Activated T-cell treated with anti-CD3 and anti-CD28 coated beads for 4 hours (primary cell): ENCODE measurements at places on chromosomes 12 and 14.

DNA sequence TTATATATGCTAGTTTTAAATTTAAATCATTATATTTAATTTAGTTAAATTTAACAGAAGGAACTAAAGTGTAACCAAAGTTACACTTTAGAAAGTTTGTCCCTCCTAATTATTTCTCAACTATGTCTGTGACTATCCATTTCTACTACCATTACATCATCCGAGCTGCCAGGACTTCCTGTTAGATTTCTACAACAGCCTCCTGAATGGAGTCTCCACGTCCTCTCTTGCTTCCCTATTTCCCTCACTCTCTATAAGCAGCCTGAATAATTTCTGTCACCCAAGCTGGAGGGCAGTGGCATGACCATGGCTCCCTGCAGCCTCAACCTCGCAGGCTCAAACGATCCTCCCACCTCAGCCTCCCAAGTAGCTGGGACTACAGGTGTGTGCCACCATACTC lies 84.1 kb downstream of the TTC7B start:
- no peak for DNase-seq

DNA sequence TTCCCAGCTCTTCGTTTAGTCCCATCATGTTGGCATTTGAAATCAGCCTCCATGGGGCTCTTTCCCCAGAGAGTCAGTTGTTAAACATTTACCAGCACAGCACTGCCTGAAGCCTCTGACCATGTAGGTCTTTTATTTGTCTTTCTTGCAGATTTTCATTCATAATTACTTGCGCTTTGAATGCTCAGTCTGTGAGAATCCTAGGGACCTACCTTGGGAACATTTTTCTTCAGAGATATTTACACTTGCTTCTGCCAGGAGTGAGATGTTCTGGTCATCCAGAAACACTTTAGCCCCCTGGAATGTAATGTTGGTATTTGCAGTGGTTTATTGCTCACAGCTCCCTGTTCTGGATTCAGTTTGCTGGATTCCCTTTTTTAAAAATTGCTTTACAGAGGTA lies 41.7 kb downstream of the RPH3A start:
- DNase-seq: no peak

DNA sequence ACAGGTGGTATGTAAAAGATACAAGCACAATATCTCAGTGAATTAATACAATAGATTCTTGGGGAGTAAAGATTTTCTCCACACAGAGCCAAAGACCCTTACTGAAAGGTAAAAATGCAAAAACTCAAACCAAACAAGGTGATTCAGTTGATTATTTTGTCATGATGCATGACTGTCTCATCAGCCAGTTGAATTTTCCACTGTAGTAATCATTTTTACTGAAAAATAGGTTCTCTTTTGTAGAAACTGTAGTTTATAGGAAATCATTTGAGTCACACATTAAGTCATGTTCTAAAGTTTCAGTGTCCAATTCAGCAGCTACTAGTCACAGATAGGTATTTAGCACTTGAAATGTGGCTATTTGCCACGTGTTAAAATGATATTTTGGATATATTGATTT lies 53.6 kb downstream of the PPFIA2 start:
- no peak for DNase-seq

DNA sequence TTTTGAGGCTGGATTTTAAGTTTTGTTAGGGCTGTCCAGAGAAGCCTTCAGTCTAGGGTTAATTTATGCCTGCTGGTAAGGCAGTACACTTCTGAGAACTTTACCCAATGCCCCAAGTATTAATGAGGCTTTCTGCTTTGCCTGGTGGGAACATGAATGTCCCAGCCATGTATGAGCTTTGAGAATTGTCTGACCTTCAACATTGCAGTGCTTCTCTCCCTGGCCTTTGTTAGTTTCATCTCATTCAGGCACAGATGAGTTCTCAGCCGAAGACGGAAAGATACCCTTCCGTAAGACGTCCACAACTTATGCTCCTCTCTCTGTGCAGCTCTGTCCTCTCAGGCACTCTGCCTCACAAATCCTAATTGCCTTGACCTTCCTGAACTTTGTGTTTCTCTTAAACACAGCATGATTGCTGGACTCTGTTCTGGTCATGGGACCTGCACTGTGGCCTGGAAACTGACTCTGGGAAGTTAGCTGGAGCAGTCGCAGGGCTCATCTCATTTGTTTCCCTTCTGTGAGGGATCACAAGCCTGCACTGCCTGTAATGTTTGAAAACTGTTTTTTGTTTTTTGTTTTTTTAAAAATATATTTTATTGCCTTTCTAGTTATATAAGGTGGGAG lies 15.7 kb downstream of the CHPT1 start:
- DNase-seq: no peak

- DNase-seq: no peak
Measured at GRCh38 chr12:123720141-123720814, 8.1 kb downstream of the ATP6V0A2 start.

- no peak for DNase-seq
Measured at GRCh38 chr14:59130462-59130861, 58.0 kb upstream of the DAAM1 start.

DNA sequence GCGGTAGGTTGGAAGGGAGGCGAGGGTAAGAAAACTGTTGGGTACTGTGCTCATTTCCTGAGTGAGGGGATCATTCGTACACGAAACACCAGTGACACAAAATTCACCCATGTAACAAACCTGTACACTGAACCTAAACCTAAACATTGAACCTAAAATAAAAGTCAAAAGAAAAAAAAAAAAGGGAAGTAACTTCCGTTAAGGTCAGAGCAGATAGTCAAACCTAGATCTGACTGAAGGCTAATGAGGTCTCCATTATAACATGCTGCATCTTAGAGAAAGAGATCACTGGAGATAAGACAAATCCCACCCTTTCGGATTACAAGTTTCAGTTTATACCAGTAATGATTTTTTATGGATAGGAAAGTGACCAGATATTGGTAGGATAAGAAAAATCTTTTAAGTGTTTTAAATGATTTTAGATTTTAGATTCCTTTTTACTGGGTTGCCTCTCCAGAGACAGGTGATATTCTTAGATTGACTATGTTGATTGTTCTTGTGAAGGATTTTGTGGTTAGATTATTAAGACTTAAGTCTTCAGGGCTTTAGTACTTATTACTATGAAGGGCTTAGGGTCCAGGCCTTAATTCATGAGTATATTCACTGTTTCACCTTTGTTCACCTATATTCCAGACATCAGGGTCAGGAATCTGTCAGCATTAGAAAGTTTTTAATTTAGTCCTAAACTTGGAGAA lies 11.2 kb upstream of the NCKAP1L start:
- no peak for DNase-seq

GRCh38 chr12:93127582-93128331 lies 198.7 kb upstream of the EEA1 start:
- DNase-seq: no peak

GRCh38 chr14:53325176-53325806 lies 172.2 kb upstream of the DDHD1 start:
- no peak for DNase-seq

DNA sequence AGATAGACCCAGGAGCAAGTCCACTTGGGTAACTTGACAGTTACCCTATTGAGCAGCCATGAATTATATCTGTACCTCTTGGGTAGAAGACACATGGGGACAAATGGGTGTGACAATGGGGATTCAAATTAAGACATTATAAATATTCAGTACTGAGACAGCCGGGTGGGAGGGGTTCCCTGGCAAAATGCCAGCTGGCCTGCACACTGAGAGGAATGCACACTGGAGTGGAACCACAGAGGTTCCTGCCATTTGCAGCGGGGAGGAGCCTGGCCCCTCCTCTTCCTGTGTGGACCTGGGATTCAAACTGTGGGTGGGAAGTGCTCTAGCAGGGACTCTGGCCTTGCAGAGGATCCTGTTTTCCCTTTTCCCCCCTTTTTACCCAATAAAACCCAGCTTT lies 118.7 kb upstream of the CDKN3 start:
- DNase-seq: no peak

DNA sequence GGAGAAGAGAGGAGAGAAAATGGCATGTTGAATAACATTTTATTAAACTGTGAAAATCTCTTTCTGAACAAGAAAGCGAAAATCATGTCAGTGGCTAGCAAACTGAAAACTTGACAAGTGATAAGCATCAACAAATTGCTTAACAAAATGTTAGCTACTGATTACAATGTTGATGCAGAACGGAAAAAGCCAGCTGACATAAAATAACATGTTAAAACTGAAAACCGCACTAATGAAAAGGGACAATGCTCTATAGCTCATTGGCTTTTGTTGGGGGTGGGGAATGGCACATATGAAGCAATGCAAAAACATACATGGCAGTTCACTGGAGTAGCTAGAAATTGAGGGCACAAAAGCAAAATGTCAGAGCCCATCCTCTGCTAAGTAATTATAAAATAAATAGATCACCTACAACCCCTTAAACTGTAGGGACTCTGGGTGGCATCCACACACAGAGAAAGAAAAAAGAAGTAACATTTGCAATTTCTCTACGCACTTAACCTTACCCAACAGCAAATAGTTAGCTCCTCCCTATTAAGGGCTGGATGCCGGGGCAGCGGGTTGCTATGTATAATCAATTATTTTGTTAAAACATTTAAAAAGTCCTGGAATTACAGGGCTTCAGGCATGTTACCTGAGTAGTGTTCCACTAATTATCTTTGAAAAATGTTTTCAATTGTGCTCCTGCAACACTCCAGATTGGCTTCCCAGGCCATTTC lies 129.2 kb upstream of the USP15 start:
- no peak for DNase-seq

DNA sequence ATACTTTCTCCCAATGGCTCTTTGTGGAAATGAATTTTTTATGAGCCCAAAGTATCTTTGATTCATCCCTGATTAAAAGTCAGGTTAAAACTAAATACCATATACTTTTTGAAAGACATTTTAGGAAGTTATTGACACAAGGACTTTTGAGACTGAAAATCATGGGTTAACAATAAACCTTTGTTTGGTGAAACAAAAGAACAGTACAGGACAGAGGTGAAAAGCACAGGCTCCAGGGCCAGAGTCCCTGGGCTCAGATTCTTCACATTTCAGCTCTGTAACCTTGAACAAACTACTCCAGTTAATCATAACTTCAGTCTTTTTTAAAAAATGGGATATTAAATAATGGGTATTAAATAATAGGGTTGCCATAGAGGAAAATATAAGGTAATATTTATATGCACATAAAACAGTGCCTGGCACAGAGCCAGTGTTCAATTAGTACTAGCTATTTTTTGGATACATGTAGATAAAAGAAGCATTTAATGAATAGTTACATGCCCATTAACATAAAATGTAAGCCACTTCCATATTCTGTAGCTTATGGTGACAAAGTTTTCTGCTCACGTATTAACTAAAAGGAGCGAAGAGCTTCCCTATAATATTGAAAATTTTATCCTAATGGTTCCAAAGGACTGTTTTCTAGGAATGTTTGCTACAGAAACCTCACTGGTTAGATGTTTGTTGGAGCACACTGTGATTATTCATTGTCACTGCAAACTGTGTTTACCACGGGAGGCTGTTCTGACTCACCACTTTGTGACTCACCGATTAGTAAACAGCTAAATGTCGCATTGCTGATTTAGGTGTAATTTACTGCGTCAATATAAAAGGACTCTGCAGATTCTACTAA lies 255.4 kb downstream of the DAD1 start:
- DNase-seq: no peak

GRCh38 chr14:105187116-105187515 lies 6.0 kb upstream of the NUDT14 start:
- no peak for DNase-seq

DNA sequence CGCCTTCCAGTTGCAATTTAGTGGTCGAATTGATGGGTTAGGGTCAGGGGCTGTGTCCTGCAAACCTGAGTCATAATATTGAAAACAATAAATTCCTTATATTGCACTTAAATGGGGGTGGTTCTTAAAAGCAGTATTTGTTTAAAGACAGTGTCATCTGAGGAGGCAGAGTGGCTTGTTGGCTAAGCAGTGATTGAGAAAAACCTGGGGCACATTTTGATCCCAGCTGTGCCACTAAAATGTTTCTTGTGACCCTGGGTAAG lies 48.4 kb downstream of the FBXW8 start:
- no peak for DNase-seq

- no peak for DNase-seq
Measured at GRCh38 chr14:22993517-22993916, 11.2 kb upstream of the AJUBA start.

GRCh38 chr14:22518073-22518472 lies 71.0 kb downstream of the DAD1 start:
- DNase-seq: no peak

DNA sequence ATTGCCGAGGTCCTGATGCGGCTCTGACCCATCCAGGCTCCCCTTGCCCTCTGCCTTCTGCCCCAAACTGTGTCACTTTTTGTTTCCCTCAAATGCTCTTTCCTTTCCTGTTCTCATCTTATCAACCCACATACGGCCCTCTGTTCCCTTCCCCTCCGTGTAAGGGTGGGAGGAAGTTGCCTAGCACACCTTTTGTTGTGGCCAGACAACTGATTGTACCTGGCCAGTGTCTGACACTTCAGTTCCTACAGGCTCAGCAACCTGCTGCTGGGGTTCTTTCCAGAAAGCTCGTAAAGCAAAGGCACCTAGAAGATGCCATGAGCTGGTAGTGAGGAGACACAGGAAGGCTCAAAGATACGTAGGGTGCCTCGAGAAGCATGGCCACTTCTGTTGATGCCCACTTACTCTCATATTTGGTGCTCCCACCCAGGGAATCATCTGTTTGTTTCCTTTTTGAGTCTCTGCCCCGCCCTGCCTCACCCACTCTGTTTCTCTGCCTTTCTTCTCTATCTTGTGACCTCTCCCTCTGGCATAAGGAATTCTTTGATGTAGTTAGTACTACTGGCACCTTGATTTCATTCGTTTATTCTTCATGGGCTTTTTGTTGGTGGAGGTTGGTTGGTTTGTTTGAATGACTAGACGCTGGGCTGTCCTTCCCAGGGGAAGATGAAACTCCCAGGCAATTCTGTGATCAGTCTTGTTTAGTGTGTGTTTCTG lies 152.4 kb upstream of the FKBP4 start:
- DNase-seq: no peak

- no peak for DNase-seq
Measured at GRCh38 chr12:57623811-57624390, 9.1 kb downstream of the B4GALNT1 start.

GRCh38 chr14:102225936-102226335 lies 79.0 kb downstream of the MOK start:
- DNase-seq: no peak

DNA sequence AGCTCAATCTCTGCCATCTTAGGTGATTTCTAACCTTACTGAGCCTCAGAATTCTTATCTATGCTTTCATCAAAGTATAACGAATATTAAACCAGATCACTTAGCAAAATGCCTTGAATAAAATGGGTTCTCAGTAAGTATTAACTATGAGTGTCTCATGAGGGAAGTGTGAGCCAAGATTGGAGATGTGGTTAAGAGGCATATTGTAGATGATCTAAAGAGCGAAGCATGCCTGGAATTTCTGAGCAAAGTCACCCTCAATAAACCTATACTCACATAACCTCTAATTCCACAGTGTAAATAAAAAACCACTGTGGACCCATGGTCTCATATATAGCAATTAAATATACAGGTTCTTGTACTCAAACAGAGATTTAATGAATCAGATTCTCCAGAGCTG lies 193.1 kb upstream of the FSCB start:
- DNase-seq: no peak
